ENCODE measurements at places on chromosomes 16 and 17.

DNA sequence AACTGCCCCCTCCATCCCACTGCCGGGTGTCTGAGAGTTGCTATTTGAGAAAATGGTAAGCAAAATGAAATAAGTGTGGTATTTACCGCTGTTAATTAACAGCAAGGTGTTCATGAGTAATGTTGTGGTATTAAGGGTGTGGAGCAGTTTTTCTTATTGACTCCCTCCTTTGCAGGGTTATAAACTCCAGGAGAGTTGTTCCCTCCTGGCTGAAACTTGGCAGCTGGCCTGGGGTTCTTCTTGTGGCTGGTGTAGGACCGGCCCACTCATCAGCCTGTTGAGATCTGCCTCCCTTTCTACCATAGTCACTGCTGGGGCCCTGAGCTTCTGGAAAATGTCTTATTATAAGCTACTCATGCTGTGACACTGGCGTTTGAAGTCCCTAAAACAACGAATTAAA is 128.6 kb downstream of the SOX9 start:
- DNase-seq = no peak

GRCh38 chr16:61581417-61582046 is 454.7 kb downstream of the CDH8 start:
- no peak for DNase-seq

DNA sequence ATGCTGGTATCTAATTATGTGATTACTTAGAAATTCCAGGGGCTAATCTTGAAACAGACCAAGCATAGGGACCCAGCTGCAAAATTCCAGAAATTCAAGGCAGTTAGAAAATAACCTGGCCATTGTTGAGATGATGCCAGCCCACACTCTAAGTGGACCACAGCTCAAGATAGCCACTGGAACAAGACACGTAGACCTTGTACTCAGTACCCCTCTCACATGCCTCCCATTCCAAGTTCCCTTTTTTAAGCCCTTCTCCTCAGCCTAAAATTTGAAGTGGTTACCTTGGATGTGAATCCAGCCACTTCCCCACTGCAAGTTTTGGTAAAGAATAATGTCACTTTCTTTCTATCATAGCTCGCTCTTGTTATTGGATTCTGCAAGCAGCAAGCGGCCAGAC is 4.1 kb upstream of the ZNF19 start:
- no peak for DNase-seq

DNA sequence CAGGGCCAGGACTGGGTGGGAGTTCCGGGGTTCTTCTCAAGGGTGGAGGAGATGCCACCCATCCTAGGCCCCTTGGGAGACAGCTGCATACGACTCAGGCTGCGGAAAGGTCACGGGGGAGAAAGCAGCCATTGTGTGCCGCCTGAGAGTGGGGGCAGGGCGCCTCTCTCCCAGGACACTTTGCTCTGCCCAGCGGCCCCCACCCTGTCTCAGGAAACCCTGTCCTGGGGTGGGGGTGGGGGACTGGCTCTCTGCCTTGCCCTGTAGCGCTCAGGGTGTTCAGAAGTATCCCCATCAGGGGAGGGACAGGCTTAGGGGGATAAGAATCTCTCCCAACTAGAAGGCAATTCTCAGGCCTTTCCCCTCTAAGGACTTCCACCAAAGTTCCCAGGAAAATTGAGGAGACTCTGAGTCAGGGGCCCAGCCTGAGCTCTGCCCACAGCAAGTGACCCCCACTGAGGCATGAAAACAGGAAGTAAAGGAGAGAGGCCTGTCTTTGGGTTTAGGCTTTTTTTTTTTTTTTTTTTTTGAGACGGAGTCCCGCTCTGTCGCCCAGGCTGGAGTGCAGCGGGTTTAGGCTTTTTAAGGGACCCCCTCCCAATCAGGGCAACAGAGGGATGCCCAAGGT is 4.9 kb downstream of the GIT1 start:
- no peak for DNase-seq

- DNase-seq = no peak
Measured at GRCh38 chr16:70478912-70479341, 24.5 kb downstream of the FCSK start.

DNA sequence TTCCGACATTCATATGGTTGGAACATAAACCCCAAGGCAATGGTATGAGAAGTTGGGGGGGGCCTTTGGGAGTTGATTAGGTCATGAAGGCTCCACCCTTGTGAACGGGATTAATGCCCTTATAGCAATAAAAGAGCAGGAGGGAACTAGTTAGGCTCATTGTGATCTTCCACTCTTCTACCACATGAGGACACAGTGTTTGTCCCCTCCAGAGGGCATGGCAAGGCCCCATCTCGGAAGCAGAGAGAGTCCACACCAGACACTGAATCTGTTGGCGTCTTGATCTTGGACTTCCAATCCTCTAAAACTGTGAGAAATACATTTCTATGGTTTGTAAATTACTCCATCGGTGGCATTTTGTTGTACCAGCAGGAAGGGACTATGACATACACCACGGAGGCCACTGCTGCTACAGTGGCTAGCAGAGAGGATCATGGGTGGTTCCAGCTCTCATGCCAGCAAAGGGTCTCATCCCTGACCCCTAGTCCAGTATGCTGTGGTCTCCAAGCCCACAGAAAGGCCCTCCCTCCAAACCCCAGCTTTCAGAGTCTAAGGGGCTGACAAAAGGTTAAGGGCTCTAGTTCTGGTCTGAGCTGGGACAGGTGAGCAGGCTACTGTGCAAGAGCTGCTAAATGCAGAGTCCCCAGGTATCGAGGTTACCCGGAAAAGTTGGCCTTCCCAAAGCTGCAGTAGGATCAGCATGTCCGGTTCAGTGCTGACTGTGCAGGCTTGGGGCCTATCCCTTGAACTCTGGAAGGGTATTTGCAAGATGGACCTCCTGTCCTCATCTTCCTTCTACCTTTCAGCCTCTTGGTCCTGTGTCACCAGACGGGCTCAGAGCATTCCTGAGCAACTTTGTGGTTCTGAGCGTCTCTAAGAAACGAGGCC is 12.2 kb downstream of the CCR7 start:
- peak; percentile 41 for DNase-seq

GRCh38 chr16:12195296-12195695 is 218.8 kb downstream of the SNX29 start:
- no peak for DNase-seq

DNA sequence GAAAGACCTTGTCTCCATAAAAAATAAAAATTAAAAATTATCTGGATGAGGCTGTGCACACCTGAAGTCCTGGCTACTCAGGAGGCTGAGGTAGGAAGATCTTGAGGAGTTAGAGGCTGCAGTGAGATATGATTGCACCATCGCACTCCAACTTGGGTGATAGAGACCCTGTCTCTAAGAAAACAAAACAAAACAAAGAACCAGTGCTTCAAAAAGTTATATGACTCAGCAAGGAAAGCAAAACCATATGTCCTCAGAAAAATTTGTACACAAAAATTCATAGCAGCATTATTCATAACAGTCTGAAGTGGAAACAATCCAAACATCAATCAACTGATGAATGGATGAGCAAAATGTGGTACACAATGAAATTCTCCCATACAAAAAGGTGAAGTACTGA is 48.9 kb downstream of the SLFN5 start:
- no peak for DNase-seq

- DNase-seq = no peak
Measured at GRCh38 chr17:69535016-69535570, 120.6 kb downstream of the MAP2K6 start.

GRCh38 chr17:60230358-60230757 is 80.6 kb downstream of the CA4 start:
- no peak for DNase-seq

DNA sequence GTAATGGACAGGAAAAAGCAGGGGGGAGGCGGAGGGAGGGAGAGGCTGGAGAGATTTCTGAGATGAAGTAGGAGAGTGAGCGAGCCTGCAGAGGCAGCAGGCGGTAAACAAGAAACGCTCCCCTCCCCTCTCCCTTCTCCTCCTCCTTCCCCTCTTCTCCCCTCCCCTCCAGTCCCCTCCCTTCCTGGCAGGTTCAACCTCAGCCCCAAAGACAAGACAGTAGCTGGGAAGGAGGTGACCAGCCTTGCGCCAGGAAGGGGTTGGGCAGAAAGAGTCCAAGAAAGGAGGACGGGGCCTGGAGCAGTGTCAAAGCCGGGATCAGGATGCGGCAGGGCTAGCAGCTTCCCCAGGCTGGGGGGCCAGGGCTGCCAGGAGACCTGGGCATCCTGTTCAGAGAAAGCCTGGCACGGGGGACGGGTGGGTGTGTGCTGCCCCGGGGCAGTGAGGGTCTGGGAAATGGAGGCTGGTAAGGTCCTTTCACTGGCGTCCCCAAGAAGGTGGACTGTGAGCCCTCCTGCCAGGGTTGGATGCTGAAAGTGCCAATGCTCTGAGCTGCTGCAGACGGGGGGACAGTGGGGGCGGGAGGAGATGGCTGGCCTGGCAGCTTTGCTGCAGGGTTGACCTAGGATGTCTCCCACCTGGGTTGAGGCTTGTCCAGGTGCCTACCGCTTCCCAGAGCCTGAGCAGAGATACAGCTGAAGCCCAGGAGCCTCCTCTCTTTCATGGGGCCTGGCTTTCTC is 261.6 kb upstream of the TNRC6C start:
- no peak for DNase-seq

- DNase-seq = peak; percentile 84
Measured at GRCh38 chr17:77420804-77421629, 280.2 kb downstream of the SEC14L1 start.

- DNase-seq = no peak
Measured at GRCh38 chr16:72637306-72637705, 410.6 kb downstream of the ZFHX3 start.

DNA sequence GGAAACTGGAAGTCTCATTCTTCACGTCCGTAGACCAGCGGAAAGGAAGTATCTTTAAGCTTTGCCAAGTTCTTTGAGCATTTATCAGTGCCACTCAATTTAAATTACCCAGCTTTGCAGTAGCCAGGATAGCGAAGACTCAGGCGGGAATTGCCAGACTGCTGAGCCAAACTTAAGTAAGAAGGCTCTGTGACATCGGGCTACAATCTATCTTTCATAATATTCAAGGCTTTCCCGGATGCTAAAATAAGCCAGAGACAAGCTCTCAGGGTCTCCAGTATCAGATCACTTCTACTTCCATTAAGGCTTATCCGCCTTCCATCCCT is 436 bp upstream of the BRIP1 start:
- DNase-seq = no peak

DNA sequence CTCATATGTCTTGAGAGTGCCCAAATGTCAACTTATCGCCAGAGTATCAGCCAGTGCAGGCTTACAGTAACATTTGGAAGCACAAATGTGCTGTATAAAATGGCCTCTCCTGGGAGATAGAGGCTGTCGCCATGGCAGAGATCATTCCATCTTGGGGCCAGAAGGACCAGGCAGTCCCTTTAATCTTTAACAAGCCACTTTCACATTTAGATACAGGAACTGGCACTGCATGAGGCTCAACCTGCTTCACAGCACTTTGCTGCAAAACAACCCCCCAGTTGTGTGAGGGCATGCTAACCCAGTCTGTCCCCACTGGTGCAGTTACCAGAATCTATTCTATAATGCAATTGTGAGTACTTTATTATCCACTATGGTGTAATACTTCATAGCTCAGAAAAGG is 4.7 kb upstream of the RFFL start:
- no peak for DNase-seq

GRCh38 chr17:32772453-32773025 is 104.4 kb downstream of the MYO1D start:
- no peak for DNase-seq

- DNase-seq = no peak
Measured at GRCh38 chr16:11084876-11085485, 140.6 kb downstream of the CLEC16A start.

GRCh38 chr17:1001640-1002411 is 4.9 kb downstream of the TIMM22 start:
- no peak for DNase-seq

DNA sequence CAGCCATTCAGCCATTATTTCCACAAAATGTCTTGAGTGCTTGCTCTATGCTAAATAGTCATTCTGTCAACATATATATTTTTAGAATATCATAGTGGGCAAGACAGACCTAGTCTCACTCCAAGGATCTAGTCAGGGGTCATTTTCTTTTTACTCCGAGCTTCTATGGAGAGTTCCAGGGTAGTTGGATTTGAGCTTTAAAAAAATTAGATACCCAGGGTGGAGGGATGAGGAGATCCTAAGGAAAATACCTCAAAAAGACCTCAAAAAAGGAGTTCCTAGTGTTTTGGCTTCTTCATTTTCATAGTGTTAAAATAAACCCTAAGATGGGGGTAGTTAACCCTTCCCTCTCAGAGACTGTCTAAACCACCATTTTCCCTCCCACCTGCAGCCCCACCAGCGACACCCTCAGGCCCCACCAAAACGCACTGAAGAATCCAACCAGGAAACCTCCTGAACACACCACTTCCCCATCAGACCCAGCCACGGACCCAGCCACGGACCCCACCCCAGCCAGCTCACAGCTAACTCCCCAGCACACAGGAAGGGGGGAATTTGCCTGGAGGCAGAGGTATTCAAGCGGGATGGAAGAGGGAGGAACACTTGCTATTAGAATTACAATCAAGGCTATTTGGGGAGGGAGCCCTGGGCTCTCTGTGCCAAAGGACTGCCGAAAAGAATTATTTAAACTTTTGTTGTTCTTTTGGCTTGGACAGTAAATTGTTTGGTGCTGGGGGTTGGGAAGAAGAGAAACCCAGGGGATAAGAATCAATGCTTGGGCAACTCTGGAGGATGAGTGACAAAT is 2.2 kb downstream of the ETV4 start:
- DNase-seq = no peak

GRCh38 chr16:9047689-9048301 is 43.6 kb upstream of the HAPSTR1 start:
- peak; percentile 95 for DNase-seq

- DNase-seq = peak; percentile 50
Measured at GRCh38 chr16:74073456-74073855, 223.2 kb upstream of the PSMD7 start.

DNA sequence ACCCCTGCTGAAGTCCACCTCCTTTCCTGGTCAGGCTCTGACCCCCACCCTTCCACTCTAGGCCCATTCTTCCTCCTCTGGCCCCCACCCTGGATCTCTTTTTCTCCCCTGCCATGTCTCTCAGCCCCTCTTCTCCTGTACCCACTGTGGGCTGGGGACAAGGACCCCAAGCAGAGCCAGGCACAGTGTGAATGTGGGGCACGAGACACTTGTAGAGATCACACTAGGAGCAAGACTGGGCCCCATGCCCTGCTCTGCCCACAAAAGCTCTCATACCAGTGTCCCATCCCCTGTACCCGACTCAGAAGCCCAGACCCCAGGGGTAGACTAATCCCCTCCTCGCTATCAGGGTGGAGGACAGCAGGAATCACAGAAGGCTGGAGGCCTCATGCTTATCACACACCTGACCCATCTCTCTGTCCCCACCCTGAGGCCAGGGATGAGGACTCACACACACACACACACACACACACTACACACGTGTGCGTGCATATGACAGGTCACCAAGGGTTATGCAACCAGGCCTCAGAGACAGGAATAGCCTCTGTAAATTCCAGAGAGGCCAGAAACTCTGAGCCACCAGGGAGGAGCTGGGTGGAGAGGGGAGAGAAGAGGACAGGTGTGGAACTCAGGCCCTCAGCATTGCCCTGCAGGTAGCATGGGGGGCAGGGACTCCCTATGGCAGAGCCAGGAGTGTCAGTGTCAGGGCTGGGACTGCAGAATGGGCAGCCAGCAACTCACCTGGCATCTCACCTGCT is 21.1 kb downstream of the ARHGAP27 start:
- DNase-seq = no peak
